ENCODE measurements at places on chromosomes 16 and 17.

GRCh38 chr16:88922114-88922825 is 54.7 kb downstream of the CBFA2T3 start:
- no peak for DNase-seq

GRCh38 chr16:47644166-47644565 is 183.0 kb downstream of the PHKB start:
- no peak for DNase-seq

DNA sequence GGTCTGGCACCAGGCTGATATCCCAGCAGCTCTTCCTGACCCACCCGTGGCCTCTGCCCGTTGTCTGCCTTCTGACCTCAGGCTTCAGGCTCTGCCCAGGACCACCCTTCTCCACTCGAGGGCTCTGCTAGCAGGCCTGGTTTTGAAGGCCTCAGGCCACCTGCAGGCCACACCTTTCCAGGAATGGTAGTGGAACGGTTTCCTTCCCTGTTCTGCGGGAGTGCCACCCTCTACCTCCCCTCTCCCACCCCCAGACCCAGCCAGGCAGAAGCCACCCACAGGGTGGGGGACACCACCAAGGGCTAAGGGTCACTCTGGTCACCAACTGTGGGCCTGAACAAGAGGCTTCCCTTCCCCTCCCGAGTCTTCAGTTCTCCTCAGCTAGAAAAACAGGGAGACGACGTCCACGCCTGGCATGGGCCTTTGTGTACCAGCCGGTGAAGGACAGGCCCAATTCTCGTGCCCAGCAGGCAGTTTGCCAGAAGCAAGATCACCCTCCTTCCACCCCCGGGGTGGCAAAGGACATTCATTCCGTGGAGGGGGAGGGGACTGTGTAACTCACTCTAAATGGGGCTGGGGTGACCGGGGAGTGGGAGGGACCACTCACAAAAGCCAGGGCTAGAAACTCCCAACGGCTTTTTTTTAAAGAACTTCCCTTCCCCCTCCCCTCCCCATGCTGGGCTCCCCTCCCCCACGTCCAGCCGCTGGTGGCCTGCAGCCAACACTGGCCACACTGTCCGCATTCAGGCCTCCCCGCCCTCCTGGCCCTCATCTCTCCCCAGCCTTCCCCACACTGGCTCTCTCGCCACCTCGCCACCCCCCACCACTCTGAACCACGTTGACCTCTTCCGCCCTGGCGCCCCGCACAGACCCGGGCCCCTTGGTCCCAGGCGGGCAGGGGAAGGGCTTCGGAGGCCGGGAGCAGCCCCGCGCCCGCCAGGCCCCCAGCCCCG is 7.7 kb downstream of the CBX4 start:
- DNase-seq, result no peak

GRCh38 chr16:49061137-49061714 is 220.4 kb downstream of the CBLN1 start:
- DNase-seq, result no peak

DNA sequence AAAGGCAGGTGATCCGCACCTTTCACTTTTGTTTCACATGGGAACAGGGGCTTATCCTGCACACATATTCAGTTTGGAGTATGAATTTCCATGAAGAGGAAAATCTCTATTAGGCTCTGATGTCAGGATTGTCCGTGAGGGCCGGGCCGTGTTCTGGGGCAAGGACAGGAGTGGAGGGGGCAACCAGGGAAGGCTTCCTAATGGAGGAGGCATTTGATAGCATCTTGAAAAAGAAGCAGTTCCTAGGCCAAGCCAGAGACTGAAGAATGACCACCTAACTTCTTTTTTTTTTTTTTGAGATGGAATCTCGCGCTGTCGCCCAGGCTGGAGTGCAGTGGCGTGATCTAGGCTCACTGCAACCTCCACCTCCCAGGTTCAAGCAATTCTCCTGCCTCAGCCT is 174.2 kb downstream of the SEC14L1 start:
- no peak for DNase-seq

- no peak for DNase-seq
Observed at GRCh38 chr17:58156839-58157803, 8.9 kb downstream of the OR4D1 start.

GRCh38 chr17:68910251-68910705 is 44.9 kb downstream of the ABCA8 start:
- no peak for DNase-seq

Data from stimulated activated CD4-positive, alpha-beta T cell treated with anti-CD3 and anti-CD28 coated beads, Interleukin-1b, Interleukin-23, amount 100 ng/mL, for 1 hour (primary cell).